NCI-H526 (cell line): ENCODE measurements at places on chromosomes 4 and X.

- DNase-seq = no peak
Measured at GRCh38 chrX:136387951-136388502, 87.3 kb downstream of the ADGRG4 start.

GRCh38 chr4:3767570-3768288 is 1.5 kb downstream of the ADRA2C start:
- DNase-seq = no peak

DNA sequence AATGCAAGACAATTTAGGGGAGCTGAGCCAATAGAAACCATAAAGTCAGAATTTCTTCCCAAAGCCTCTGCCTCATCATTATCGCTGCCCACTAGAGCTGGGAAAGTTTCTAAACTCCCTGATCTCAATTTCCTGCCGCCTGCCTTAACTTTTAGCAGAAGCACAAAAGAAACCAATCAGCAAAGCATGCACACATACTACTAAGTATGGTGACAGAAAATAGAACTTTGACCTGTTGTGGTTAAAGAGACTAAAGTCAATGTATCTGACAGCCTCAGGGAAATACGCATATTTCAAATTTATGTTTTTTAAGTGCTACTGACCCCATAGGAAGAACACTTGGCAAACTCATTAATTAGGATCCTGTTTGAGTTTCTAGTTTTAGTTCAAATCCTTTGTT is 10.1 kb downstream of the STK26 start:
- DNase-seq = no peak

- no peak for DNase-seq
Measured at GRCh38 chrX:80879916-80880315, 70.2 kb upstream of the BRWD3 start.

DNA sequence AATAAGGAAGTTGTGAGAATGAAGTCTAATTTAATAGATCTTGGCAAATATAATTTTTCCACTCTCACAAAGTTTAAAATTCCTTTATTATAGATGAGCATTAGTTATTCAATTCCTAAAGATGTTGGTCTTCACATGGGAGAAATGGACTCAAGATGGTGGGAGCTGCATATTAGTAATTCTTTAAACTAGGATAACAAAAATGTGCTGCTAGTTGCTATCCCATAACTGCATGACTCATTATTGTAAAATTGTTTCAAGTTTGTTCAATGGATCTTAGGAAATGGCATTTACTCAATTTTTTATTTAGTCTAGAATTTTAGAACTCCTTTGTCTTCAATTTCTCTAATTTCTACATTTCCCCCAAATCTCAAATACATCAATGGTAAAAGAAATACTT is 155.8 kb downstream of the ATP10D start:
- DNase-seq = no peak
